ENCODE measurements at places on chromosomes 13 and 19. TPM values are rescaled to one million over a fixed set of nuclear protein-coding genes. Genes with fewer than 3 reads are reported as not detected.

- no peak for DNase-seq
Observed at GRCh38 chr13:26474286-26474685, 83.2 kb upstream of the WASF3 start.

DNA sequence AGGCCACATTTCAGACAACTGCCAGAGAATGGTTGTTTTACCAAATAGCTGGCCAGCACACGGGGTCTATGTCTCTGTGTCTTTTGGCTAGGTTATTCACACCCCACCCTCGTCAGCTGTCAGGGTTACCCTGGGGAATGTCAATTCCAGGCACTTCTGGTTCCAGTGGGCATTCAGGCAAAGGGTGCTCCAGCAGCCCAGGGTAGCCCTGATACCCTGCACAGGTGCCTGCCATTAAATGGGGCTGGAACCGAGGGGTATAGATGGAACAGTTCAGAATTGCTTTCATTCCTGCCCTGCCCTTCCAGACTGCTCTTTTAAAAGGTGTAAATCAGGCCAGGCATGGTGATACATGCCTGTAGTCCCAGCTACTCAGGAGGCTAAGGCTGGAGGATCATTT lies 43.2 kb upstream of the HOMER3 start:
- DNase-seq = no peak

The RDH8 gene
- not detected for total RNA-seq

DNA sequence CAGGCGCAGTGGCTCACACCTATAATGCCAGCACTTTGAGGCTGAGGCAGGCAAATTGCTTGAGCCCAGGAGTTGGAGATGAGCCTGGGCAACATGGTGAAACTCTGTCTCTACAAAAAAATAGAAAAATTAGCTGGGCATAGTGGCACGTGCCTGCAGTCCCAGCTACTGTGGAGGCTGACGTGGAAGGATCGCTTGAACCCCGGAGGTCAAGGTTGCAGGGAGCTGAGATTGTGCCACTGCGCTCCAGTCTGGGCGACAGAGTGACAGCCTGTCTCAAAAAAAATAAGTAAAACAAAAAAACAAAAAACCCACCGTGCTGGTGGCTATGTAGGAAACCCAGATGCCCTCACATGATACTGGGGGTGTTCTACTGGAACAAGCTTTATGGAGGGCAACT lies 16.4 kb downstream of the PHLDB3 start:
- no peak for DNase-seq

The KLK8 gene
- total RNA-seq = not detected

- no peak for DNase-seq
Observed at GRCh38 chr13:80563439-80563838, 222.5 kb upstream of the SPRY2 start.

- no peak for DNase-seq
Observed at GRCh38 chr13:50888362-50888761, 21.2 kb upstream of the RNASEH2B start.

DNA sequence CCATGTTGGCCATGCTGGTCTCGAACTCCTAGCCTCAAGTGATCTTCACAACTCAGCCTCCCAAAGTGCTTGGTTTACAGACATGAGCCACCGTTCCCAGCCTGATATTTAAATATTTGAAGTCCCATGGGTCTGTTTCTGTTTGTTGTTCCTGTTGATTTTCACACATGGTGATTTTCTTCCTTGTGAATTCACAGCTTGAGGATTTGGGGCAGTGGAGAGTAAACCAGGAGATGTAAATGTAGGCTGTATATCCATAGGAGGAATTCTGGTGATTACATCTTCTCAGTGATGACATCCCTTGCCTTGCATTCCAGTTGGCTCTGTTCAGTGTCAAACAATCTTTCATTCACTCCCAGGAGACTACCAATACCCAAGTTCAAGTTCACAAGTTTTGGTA lies 471.9 kb downstream of the KCTD12 start:
- DNase-seq = no peak
